Nephron progenitor cell (in vitro differentiated cells): ENCODE measurements at places on chromosomes 3 and 15.

- no peaks in the 10 kb centered on the region for H3K4me1 ChIP-seq
- H3K27ac ChIP-seq, result no peak overlapping the region
- DNase-seq, result no peak
- H3K27me3 ChIP-seq, result peaks cover 4% of the 10 kb centered on the region
- no peak overlapping the region for H3K4me3 ChIP-seq
These were observed 757.3 kb downstream of the SI start for GRCh38 chr3:164320962-164321361.

GRCh38 chr3:58206406-58207011 lies 4.3 kb downstream of the DNASE1L3 start:
- no peak overlapping the region for H3K4me3 ChIP-seq
- H3K27ac ChIP-seq, result no peak overlapping the region
- H3K4me1 ChIP-seq, result peaks cover 11% of the 10 kb centered on the region
- DNase-seq, result no peak
- peaks cover 51% of the 10 kb centered on the region for H3K27me3 ChIP-seq

DNA sequence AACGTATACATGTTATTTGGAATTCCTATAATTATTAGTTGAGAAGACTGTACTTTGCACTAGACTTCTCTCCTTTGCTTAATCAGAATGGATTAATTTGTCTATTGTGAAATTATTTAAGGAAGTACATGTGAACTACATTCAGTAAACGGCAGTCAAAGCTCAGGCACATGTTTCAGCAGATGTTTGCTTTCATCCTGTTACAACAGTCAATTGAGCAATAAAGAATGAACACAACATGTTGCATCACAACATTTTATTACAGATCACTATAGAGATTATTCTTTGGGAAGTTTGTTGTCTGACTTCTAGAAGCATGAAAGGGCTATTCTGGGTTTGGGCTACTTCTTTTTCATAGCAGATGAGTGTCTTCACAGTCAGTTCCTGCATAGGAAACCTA lies 39.2 kb downstream of the RAB27A start:
- no peak overlapping the region for H3K27ac ChIP-seq
- H3K36me3 ChIP-seq, result no peaks in the 10 kb centered on the region
- peaks cover 14% of the 10 kb centered on the region for H3K4me1 ChIP-seq
- no peak for DNase-seq

- H3K27ac ChIP-seq, result no peak overlapping the region
- H3K27me3 ChIP-seq, result no peaks in the 10 kb centered on the region
These were observed 227.8 kb upstream of the CTNNB1 start for GRCh38 chr3:40971191-40972168.

- H3K4me1 ChIP-seq, result peaks cover 30% of the 10 kb centered on the region
- DNase-seq, result no peak
- no peak overlapping the region for H3K27ac ChIP-seq
- H3K27me3 ChIP-seq, result peaks cover 4% of the 10 kb centered on the region
These were observed 145.9 kb downstream of the SHQ1 start for GRCh38 chr3:72702390-72702789.

DNA sequence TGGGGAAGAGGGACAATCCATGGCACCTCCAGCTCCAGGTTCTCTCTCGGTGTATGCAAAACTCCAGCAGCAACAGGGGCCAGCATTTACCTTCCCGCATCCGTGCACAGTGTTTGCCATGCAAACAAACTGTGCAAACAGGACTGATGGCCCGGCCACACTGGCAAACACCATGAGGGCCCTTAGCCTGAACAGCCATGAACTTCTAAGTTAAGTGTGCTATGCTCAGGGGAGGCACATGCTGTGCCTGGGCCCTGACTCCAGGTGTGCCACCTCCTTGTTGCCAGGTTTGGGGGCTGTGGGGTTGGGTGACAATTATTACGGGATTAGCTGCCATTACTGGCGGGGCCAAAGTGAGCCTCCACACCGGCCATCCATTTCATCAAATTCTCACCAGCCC lies 57.5 kb downstream of the CACNA2D2 start:
- no peak for DNase-seq
- peaks cover 53% of the 10 kb centered on the region for H3K4me1 ChIP-seq
- H3K4me3 ChIP-seq, result no peak overlapping the region
- no peak overlapping the region for H3K27ac ChIP-seq

GRCh38 chr3:29290596-29290995 lies 9.7 kb downstream of the RBMS3 start:
- no peaks in the 10 kb centered on the region for H3K27me3 ChIP-seq
- DNase-seq, result no peak
- peaks cover 7% of the 10 kb centered on the region for H3K36me3 ChIP-seq
- no peak overlapping the region for H3K27ac ChIP-seq
